CD4-positive, alpha-beta T cell treated with Interleukin-15 for 4 hours (primary cell): ENCODE measurements at places on chromosomes 4 and X.

GRCh38 chrX:30680618-30681017 is 27.4 kb downstream of the GK start:
- DNase-seq, result no peak

- DNase-seq, result no peak
Measured at GRCh38 chr4:126051689-126052424, 737.1 kb downstream of the FAT4 start.

DNA sequence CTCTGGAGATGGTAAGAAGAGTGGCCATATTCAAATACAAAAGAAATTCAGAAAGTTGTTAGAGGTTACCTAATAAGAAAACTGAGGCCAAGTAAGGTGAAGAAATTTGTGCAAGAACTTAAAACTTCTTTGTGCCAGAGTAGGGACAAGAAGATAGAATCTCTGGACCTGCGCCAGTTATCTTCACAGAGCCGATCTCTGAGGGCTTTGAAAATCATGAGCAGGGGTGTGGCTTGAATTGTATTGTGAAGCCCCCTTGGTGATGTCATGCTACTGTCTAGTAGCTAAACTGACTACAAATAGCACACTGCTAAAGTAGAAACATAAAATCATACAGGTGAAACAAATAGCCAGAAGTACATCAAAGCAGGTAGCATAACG is 184.6 kb downstream of the UGT8 start:
- DNase-seq, result no peak

GRCh38 chr4:185792384-185793115 is 19.4 kb downstream of the SORBS2 start:
- no peak for DNase-seq

DNA sequence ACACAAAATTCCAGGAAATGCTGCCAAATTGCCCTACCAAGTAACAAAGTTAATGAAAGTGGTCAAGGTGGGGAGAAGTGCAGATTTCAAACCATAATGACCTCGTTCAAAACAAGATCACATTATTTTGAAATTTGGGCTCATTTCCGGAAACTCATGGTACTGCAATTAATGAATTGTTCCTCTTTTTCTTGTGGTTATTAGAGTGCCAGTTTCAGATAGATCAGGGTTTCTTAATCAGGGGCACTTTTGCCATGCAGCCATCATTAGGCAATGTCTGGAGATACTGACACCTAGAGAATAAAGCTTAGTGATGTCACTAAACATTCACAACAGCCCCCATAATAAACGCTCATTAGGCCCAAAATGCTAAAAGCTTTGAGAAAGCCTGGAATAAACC is 381.5 kb upstream of the GALNT7 start:
- no peak for DNase-seq

GRCh38 chrX:136259543-136259942 is 8.3 kb upstream of the MAP7D3 start:
- peak; percentile 19 for DNase-seq

- DNase-seq, result no peak
Measured at GRCh38 chr4:120844528-120844921, 78.0 kb downstream of the PRDM5 start.

GRCh38 chr4:7530932-7531639 is 96.4 kb upstream of the PSAPL1 start:
- no peak for DNase-seq

DNA sequence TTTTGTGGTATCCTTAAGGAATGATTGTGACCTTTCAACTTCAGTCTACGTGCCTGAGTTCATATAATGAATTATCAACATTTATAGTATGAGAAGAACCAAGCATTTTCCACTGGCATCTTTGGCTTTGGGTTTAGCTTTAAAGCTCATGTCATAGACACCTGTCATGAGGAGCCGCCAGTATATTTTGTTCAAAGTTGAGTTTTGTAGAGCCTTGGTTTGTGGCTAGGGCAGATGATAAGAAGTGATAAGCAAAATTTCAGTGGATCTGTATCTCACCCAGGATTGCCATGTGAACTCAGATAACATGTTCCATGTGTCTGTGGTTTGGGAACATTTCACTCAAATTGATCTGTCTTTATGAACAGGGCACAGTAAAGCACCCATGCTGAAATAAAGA is 873.2 kb downstream of the STPG2 start:
- DNase-seq, result no peak

DNA sequence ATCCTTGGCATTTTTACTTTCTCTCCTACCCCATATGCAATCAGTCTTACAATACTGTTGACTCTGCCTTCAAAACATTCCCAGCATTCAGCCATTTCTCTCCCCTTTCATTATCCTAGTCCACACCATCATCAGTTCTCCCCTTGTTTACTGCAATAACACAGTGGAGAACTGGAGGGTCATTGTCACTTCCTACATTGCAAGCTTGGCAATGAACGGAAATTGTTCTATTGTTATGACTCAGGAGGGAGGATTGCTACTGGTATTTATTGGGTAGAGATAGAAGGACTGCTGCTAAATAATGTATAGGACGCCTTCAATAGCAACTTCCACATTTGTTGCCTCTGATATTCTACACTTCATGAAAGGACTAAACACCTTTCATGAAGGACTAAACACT is 231.8 kb downstream of the BANK1 start:
- DNase-seq, result no peak

GRCh38 chrX:11478026-11478425 is 184.8 kb downstream of the AMELX start:
- DNase-seq, result no peak

GRCh38 chr4:152981278-152981677 is 45.2 kb downstream of the FHDC1 start:
- DNase-seq, result no peak

DNA sequence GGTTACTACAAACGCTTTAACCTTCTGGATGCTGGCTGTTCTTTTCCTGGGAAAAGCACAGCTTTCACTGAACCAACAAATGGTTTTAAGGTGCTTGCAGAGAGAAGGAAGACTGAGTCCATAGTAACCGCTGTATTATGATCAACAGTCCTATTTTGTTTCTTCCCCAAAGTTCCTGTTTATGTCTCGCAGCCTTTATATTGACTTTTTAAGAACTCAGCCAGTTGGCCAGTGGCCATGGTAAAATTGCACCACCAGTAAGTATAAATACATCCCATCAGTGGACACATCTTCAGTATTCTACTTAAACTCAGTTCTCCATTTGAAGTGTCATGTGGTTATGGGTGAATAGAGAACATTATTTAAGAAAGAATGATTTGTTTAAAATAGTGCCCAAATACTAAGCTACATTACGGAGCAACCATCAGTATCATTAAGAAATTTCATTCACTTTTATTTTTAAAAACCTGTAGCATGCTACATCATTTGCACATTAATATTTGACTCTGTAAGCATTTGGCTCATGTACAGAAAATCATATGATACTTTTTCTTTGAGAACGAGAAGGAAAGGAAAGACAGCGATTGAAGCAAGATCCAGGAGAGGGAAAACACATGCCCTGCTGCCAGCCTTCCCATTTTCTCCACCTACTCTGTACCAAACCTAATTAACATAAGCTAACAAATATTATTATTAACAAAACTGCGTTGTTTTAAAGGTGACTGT is 287.0 kb downstream of the ARHGAP24 start:
- no peak for DNase-seq

DNA sequence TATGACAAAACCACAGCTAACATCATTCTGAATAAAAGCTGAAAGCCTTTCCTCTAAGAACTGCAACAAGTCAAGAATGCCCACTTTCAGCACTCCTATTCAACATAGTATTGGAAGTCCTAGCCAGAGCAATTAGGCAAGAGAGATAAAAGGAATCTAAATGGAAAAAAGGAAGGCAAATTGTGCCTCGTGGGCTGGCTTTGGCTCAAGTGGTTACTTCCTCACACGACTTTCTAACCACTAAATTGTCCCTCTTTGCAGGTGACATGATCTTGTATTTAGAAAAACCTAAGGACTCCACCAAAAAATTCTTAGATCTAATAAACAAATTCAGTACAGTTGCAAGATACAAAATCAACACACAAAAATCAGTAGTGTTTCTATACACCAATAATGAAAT is 57.2 kb downstream of the SCML2 start:
- DNase-seq, result no peak

DNA sequence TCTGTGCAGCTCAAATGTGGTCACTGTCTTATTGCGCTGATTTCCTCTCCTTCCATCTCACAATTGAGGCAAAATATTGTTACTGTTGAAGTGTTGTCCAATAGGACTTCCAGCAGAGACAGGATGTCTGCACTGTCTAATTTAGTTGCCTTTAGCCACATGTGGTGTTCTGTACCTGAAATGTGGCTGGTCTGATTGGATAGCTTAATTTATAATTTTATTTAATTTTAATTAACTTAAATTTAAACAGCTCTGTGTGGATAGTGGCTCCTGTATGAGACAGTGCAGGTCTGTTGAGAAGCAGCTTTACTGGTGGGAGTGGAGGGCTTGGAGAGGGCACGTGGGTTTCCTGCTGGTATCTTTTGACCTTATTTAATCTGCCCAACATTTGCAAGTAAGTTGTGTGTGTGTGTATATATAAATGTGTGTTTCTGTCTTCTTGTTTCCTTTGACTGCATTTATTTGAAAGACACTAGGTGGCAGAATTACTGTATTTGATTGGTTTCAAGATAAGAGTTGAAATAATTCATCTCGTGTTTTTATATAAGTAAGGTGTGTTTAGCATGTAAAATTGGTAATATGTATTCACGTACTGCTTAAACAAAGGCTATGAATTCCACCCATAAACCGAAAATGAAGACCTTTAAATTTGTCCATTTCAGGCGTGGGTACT is 55.3 kb upstream of the MSANTD1 start:
- DNase-seq, result peak; percentile 30

GRCh38 chr4:173343832-173344397 is 9.8 kb upstream of the HMGB2 start:
- no peak for DNase-seq

- DNase-seq, result no peak
Measured at GRCh38 chr4:156738766-156739165, 232.8 kb downstream of the PDGFC start.

DNA sequence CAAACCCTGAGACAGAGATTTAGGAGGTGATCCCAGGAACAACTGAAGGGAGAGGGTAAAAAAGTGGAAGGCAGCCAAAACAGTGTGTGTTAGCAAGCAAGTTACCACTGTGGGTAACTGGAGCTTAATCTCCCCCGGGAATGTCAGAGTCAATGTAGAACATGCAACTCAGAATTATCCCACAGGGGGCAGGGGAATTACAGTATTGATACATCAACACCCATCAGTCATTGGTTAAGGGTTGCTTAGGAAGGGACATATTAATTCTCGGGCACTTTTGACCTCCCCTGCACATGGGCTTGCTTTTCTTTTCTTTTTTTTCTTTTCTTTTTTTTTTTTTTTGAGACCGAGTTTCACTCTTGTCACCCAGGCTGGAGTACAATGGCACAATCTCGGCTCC is 29.3 kb downstream of the CXorf58 start:
- DNase-seq, result no peak

- no peak for DNase-seq
Measured at GRCh38 chr4:57426779-57427395, 316.7 kb upstream of the IGFBP7 start.

DNA sequence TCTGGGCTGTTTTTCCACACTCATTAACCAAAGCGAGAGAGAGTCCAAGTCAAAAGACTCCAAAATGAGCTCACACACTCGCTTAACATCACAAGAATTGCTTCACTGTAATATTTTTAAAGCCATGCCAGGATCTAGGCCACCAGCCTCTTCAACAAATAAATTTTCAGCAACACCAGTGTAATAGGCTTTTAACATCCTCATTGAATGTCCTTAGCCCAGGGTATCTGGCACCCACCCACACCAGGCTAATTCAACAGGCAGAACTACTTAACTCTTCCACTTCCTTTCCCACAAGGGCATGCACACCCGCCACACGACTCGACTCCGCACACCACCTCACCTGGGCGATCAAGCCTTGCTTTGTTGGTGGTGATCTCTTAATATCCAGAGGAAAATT is 34.2 kb downstream of the FAT1 start:
- DNase-seq, result no peak

- no peak for DNase-seq
Measured at GRCh38 chr4:4854649-4855295, 4.7 kb upstream of the MSX1 start.

DNA sequence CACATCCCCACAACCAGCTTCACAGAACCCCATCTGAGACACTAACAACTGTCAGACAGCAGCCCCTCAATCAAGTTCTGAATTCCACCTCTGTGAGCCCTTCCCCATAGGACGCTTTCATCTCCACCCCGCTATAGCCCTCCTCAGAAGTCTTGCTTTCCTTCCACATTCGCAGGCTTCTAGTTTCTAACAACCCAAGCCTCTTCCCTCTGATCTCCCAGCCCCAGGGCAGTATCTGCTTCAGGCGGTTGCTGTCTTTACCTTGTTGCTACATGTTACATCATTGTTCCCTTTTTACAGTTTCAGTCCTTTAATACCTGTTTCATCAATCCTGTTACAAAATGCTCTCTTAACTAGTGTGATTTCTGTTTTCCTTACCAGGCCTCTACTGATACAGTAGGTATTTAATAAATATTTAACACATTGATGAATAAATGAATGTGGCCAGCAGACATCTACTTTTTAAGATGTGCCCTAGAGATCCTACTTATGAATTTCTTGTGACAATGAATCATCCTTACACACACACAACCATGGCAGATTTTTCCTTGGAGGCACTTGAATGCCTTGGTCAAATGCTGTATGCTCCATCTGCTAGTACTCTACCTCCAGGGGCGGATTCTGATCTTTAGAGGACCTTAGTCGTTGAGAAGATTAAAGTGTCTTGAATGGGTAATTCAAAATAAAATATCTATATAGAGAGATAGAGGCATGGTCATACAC is 164.7 kb upstream of the SLIT2 start:
- DNase-seq, result no peak

DNA sequence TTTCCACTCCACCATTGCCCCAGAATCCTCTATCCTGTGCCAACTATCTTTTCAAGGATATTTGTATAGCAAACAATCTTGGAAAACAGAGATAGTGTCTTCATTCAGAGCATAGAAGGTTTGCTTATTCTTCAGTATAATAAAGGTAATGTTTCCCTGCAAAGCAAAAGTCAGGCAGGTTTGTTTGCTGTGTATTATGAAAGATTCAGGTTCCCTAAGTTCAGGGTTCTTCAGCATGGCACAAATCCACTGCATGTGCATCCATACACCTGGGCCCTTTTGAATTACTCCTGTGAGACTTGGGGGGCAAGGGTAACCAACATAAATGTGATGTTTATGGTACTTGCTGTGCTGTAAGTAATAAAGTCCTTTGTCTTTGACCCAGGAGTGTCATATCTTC is 33.2 kb upstream of the ZC4H2 start:
- no peak for DNase-seq

DNA sequence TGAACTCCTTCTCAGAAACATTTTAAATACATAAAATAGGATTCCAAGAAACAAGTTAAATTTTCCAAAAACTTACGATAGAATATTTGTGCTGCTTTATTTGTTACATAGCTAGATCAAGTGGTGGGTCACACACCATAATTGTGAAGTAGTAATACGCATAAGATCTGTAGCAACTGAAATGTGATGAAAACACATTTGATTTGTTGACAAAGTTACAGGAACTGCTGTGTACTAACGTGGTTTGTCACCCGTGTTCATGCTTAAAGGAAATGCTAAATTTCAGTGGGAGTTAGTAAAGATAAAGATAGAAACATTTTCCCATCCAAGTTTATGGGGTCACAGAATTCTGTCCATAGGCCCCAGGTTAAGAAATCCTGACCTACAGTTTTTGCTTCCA is 34.1 kb upstream of the PHEX start:
- no peak for DNase-seq
